Hair follicular keratinocyte (primary cell): ENCODE measurements at places on chromosomes 4 and X. TPM values are rescaled to one million over a fixed set of nuclear protein-coding genes. Genes with fewer than 3 reads are reported as not detected.

Gene PLP1
- total RNA-seq, result not detected in 2 replicates

Gene SMIM20
- 30.4 and 37.6 TPM in 2 replicates for total RNA-seq

Gene ZMAT1
- total RNA-seq, result not detected in 2 replicates

Gene ANXA10
- total RNA-seq, result not detected in 2 replicates

Gene XAGE1A
- total RNA-seq, result not detected in 2 replicates

Gene YIPF7
- not detected in 2 replicates for total RNA-seq

Gene CYTL1
- total RNA-seq, result 0.55 TPM in 1 of 2 replicates, not detected in the other

Gene KLF8
- 4.4 and 4.8 TPM in 2 replicates for total RNA-seq
